ENCODE measurements at places on chromosomes 5 and 9.

- DNase-seq, result peak; percentile 49
These were observed 18.5 kb downstream of the TPPP start for GRCh38 chr5:674630-675011.

GRCh38 chr9:113538131-113538530 lies 74.6 kb downstream of the RGS3 start:
- no peak for DNase-seq

GRCh38 chr5:61069150-61069549 lies 93.1 kb downstream of the SMIM15 start:
- no peak for DNase-seq

DNA sequence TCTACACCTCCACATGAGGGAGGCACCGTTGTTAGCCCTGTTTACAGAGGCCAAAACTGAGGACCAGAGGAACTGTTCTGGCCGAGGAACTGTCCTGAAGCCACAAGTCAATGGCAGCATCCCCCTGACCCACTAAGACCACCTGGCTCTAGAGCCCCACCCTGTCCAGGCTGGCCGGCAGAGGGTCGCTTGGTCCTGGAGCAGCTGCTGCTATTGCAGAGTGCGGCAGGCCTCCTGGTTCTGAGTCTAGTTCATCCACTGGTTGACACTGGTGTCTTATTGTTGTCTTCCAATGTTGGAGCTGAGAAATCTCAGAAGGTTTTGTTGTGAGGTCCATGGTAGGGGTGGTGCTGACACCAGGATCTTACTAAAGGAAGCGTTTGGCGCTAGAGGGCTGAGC lies 26.6 kb upstream of the ANGPTL2 start:
- DNase-seq, result no peak

- no peak for DNase-seq
These were observed 203.4 kb upstream of the RASEF start for GRCh38 chr9:83266331-83266665.

DNA sequence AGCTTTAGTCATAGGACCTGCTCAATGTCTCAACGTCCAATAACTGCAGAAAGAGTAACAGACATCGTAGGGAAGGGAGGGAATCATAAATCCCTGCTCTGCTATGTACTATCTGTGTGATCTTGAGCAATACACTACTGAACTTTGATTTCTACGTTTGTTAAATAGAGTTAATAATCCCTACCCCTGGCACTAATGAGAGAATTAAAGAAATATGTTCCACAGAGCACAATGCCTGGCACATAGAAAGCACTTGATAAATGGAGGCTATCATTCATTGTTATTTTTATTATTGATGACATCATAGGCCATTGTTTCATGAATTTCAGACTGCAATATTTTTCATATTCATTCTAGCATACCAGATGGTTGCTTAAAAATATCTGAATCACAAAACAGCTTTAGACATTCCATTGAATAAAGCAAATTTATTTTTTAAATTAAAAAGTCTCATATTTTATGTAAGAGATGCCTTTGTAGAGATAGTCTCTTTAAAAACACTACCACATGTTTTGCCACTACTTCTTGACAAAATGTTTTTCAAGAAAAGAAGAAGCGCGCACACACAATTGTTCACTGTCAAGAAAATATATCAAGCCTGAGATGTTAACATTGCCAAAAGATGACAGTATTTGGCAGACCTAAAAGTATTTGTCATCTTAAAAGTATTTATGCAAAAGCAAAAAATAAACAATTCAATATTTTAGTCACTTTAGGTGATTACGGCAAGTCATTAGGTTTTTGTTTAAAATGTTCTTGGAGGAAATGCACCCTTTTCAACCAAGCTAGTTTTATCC lies 108.5 kb downstream of the EBF1 start:
- DNase-seq, result no peak

- DNase-seq, result no peak
These were observed 166.5 kb upstream of the PHYKPL start for GRCh38 chr5:178398901-178399700.

DNA sequence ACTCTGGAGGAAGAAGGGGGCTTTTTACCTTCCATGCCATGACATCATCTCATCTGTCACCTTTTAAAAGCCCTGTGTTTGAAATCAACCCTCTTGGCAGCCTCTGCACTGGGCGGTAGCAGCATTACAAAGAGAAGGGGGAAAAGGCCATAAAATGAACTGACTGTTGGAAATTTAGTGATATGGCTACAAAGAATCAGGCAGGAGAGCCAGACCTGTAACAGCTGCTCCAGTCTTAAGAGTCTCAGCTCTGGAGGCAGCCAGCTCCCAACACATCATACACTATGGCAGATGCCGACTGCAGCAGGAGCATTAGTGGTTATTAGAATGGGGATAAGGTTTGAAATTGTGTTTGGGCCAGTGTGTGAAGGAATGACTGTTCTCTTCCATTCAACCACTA lies 257.5 kb downstream of the DMAC1 start:
- no peak for DNase-seq

DNA sequence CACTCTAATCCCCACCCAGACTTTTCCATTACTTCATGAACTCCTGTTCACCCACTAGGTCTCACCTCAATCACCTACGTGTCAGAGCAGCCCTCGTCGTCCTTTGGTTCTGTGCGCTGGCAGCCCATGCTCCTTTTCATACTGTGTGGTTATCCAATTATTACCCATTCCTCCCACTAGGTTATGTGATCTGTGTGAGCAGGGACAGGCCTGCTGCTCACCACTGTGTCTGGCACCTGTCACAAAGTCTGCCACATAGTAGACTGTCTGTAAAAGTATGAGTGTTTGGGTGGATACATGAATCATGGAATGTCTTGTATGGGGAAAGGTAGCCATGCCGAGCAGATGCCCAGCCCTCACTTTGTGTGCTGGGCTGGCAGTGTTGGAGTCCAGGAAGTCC lies 12.1 kb upstream of the SMAD5 start:
- DNase-seq, result no peak

GRCh38 chr9:2161661-2162060 lies 146.5 kb downstream of the SMARCA2 start:
- no peak for DNase-seq

DNA sequence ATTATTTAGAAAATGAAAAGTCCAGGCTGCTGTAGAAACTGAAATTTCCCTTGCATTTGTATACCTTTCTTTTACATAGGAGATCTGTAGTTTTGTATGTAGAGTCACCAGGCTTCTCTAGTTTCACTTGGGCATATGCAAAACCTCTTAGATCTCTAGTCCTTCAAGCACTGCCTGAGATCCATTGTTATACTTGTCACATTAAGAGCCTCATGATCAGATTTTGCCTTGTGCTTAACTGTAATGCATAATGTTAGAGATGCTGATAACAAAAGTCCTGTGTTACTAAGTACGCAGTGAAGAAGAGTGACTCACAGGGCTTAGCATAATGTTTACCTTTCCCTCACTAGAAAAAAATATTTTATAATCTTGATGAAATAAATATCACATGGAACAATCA lies 250.2 kb downstream of the CYLC2 start:
- DNase-seq, result no peak

GRCh38 chr9:21432672-21433425 lies 7.4 kb upstream of the IFNA1 start:
- DNase-seq, result no peak

- DNase-seq, result peak; percentile 92
These were observed 38.2 kb downstream of the FBXW2 start for GRCh38 chr9:120755044-120755443.

GRCh38 chr5:72214168-72214567 lies 105.9 kb downstream of the MRPS27 start:
- DNase-seq, result no peak

GRCh38 chr9:35847792-35848572 lies 19.0 kb downstream of the TMEM8B start:
- DNase-seq, result peak; percentile 49

DNA sequence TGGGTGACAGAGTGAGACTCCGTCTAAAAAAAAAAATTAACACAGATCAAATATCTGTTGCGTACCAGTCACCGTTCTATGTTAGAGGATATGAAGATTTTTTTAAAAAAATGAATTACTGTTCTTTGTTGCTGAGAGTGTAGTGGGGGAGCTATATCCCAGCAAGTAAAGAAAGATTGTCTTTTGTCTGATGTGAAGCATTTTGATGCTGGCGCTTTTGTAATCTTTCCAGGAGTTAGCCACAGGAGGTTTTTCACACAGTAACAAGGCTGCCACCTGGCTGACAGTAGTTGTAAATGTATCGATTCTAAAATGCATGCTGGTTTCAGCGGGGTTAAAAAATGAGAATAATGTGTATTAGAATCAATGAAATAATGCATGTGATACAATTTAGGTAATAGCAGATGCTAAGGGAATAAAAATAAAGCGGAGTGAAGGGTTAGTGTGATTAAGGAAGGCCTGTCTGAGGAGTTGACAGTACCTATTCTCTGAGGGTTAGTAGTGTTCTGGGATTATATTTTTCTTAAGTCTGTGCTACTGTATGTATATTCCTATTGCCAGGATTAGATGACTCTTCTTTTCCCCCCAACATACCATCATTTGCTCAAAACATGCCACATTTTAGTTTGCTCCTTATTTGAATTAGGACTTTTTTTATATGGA lies 3.4 kb downstream of the LMNB1 start:
- peak; percentile 77 for DNase-seq

GRCh38 chr5:57540823-57541222 lies 58.2 kb upstream of the ACTBL2 start:
- no peak for DNase-seq

DNA sequence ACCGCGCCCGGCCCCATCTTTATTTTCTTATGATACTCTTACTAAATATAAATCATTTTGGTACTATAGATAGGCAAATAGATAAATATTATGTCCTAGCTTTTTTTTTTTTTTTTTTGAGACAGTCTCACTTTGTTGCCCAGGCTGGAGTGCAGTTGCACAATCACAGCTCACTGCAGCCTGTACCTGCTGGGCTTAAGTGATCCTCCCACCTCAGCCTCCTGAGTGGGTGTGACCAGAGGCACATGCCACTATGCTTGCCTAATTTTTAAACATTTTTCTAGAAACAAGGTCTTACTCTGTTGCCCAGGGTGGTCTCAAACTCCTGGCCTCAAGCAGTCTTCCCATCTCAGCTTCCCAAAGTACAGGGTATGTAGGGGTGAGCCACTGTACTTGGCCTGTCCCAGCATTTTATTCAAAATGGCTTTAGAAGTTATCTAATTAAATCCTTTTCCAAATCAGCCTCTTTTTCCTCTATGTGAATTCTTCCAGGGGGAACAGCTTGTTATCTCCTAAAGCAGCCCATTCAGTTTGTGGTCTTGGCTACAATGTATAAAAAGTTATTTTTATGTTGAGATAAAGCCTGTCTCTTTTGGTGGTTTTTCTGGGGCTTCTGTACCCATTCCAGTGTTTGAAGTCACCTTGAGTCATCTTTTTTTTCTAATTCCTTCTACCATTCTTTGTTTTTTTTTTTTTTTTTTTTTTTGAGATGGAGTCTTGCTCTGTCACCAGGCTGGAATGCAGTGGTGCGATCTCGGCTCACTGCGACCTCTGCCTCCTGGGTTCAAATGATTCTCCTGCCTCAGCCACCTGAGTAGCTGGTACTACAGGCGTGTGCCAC lies 12.1 kb downstream of the MELK start:
- DNase-seq, result no peak

DNA sequence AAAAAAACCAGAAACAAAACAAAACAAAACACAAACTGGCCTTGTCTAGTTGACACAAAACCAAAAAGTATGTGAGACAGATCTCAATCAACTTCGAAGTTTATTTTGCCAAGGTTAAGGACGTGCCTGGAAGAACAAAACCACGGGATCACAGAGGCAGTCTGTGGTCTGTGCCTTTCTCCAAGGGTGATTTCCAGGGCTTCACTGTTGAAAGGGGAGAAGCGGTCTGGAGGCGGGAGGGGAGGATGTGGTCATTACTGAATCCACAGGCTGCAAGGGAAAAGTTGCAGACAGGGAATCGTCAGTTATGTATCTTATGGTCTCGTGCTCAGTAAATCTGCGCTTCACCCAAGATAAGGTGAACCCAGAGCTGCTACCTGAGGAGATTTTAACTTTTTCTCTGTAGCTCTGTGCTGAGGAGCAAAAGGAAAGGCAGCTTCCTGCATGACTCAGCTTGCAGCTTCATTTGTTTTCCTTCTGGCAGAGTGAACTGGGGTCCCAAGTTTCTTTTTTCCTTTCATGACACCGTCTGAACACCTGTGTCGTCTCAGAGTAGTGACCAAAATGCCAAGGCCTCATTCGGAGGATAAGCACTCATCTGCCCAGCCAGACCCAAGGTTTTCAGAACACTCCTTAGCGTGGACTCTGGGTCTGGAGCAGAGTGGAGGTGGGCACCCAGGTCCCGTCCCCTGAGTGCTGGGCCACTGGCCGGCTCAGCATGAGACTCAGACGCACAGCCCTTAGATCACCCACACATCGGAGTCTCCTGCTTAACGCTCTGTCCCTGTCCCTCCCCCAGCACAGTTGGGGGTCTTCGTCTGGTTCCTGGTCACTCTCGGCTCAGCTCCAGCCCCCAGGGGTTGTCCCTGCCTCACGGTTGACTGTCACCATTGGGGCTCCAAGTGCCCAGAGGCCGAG lies 25.9 kb downstream of the ROPN1L start:
- DNase-seq, result no peak

- no peak for DNase-seq
These were observed 39.4 kb downstream of the SMIM23 start for GRCh38 chr5:171825051-171825450.

GRCh38 chr9:136140966-136141365 lies 22.3 kb upstream of the TMEM250 start:
- DNase-seq, result no peak

- DNase-seq, result no peak
These were observed 2.9 kb upstream of the DPM2 start for GRCh38 chr9:127940593-127940992.

DNA sequence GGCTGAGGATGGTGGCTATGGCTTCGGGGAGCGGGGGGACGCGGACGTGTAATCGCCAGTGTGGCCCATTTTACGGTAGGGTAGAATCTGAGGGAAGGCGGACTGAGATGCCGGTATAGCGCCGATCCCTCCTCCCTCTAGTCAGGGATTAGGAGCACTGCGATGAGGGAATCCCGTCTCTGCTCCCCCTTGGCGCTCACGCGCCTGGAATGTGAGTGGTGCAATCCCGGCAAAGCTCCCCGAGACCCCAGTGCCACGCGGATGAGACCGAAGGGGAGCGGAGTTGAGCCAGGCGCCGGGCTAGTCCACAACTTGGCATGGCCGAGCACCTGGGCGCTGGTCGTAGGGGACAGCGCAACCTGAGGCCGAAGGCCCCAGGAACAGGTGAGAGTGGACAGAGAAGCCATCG lies 2.2 kb downstream of the NPR3 start:
- no peak for DNase-seq

- no peak for DNase-seq
These were observed 20.6 kb downstream of the DMAC1 start for GRCh38 chr9:7778851-7779600.

DNA sequence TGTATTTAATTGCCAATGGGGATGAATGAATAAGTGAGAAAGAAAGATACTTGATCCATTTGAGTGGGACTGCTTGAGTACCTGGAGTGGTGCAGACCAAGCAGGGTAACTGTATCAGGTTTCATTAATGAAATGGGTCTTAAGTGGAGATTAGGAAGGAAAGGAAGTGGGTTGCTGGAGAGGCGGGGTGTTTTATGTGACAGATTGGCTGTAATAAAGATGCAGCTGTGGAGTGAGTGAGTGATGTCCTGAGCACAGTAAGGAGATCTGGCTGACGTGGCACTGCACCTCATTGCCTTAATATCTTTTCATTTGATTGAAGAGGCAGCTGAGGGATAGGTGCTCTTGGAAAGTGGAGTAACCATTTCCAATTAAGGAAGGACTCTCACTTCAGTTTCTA lies 161.0 kb upstream of the CCDC152 start:
- DNase-seq, result peak; percentile 20

All from Karpas-422 (cell line).